ENCODE measurements at places on chromosomes 6 and 20. TPM values are rescaled to one million over a fixed set of nuclear protein-coding genes. Genes with fewer than 3 reads are reported as not detected.

The GSTA1 gene
- not detected for total RNA-seq

DNA sequence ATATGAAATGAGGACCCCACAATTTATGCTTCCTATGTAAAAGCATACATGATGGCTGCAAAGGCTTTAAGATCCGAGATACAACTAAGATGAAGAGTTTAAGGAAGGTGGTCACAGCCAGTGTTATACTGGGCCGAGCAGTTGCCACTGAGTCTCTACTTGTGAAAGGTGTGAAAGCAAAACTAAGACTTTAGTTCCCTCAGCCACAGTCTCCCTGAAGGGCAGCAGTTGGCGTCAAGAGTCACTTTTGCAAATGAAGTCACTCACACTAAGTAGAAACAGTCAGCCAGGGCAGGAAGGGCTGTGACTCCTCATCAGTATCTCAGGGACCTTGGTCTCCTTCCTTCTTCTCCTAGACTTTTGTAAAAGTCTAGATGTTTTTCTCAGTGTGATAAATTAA, 191.6 kb upstream of the MCHR2 start:
- H3K27ac ChIP-seq: no peak overlapping the region
- H3K36me3 ChIP-seq: no peaks in the 10 kb centered on the region
- DNase-seq: no peak

DNA sequence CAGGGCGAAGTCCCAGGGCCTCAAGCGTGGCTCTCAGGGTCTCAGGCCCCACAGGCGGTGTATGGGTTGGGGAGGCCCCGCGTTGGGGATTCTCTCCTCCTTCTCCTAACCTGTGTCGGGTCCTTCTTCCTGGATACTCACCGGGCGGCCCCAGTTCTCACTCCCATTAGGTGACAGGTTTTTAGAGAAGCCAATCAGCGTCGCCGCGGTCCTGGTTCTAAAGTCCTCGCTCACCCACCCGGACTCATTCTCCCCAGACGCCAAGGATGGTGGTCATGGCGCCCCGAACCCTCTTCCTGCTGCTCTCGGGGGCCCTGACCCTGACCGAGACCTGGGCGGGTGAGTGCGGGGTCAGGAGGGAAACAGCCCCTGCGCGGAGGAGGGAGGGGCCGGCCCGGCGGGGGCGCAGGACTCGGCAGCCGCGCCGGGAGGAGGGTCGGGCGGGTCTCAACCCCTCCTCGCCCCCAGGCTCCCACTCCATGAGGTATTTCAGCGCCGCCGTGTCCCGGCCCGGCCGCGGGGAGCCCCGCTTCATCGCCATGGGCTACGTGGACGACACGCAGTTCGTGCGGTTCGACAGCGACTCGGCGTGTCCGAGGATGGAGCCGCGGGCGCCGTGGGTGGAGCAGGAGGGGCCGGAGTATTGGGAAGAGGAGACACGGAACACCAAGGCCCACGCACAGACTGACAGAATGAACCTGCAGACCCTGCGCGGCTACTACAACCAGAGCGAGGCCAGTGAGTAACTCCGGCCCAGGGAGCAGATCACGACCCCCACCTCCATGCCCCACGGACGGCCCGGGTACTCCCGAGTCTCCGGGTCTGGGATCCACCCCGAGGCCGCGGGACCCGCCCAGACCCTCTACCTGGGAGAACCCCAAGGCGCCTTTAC, at the start of gene HLA-G:
HLA-G (plus strand) TSS at position 247 of the 892 bp plus-strand sequence; CDS start at position 267, 20 bp downstream.
- peak within 1 kb of the TSS; percentile 32 for H3K4me3 ChIP-seq
- peaks cover 11% of the 10 kb centered on the region for H3K4me1 ChIP-seq
- no peaks in the 10 kb centered on the region for H3K36me3 ChIP-seq
- no peak for DNase-seq
- H3K27me3 ChIP-seq: peaks cover 33% of the 10 kb centered on the region

DNA sequence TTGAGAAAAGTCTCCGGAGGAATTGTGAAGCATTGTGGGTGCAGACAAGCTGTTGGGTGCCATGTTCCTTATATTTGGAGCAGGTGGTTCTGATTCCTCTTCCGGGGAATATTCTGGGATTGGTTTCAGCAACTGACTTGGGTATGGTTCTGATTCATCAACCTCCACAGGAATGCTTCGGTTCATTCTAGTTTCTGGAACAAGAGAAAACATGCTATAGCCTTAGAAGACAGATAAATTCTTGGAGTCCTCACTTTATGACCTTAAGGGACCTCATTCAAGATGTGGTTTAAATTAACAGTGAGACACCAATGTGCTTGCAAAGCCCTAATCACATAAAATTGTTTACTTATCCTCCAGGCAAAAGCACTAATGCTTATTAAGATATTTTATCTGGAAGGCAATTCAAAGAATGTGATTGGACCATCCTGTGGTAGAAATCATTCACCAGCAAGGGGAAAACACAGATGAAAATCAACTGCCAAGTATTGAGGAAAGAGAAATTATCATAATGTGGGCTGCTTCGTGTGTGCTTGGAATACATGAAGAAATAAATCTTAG, 13.7 kb downstream of the TRAF3IP2 start:
- H3K27ac ChIP-seq: peak overlapping the region; percentile 75
- peaks cover 49% of the 10 kb centered on the region for H3K4me1 ChIP-seq
- H3K4me3 ChIP-seq: no peak overlapping the region

The AKAP12 gene
- total RNA-seq: 176 TPM

DNA sequence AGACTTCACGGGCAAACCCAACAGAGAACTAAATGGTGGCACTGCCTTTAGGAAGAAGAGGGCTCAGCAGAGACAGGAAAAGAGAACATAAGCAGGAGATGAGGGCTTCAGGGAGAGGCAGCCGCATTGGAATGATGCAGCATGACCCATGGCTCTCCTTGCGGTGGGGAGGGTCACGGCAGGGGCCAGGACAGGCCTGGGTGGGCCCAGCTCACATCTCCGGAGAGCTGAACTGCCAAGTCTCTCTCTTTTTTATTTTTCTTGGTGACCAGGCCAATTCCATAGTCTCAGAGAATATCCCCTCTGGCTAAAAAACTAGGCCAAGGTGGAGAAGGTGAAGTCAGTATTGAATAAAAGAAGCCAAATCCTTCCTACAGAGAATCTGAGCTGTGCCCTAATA, 77.5 kb upstream of the TRAF3IP2 start:
- H3K36me3 ChIP-seq: no peaks in the 10 kb centered on the region
- H3K27me3 ChIP-seq: no peaks in the 10 kb centered on the region
- H3K4me3 ChIP-seq: no peak overlapping the region
- peaks cover 34% of the 10 kb centered on the region for H3K4me1 ChIP-seq
- no peak for DNase-seq

DNA sequence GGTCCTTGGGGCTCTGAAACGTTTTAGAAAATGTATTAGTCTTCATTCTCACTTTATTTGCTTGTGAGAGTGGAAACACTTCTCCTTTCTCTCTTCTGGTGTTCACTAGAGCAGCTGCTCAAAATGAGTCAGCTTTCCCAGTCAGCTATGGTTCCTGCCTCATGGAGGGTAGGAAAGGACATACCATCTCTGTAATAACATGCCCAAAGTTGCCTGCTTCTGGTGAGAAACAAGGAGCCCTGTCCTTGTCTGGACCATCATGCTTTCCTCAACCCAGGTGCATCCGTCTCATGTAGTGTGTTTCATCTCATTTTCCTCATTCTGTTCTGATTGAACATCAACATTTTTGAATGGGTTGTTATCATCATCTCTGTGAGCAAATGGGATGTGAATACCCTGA, 17.1 kb upstream of the TINAG start:
- no peak for DNase-seq
- H3K27me3 ChIP-seq: no peaks in the 10 kb centered on the region
- H3K4me1 ChIP-seq: no peaks in the 10 kb centered on the region
- no peaks in the 10 kb centered on the region for H3K36me3 ChIP-seq

DNA sequence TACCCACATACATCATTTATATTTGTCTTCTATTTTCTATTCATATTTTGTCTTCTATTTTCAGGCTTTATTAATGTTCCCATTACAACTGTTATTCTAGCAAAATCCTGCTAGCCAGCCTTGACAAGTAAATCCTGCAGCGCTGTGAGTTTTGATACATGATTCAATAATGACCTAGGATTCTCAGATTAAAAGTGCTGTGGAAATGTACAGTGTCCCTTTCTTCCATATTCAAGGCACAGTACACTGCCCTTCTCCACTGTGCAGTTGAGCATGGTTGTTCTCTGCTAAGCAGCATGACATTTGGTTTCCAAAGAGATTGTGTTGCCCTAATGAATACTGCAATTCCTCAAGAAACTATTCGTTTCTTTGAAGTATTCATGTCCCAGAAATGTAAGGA, 5.8 kb upstream of the HEY2 start:
- no peak overlapping the region for H3K27ac ChIP-seq
- H3K4me3 ChIP-seq: no peak overlapping the region
- no peak for DNase-seq
- peaks cover 6% of the 10 kb centered on the region for H3K4me1 ChIP-seq
- H3K27me3 ChIP-seq: no peaks in the 10 kb centered on the region

The CLVS2 gene
- total RNA-seq: 1.8 TPM

The ZC2HC1B gene
- not detected for total RNA-seq

- H3K36me3 ChIP-seq: no peaks in the 10 kb centered on the region
- H3K4me1 ChIP-seq: peaks cover 37% of the 10 kb centered on the region
- DNase-seq: no peak
- no peak overlapping the region for H3K4me3 ChIP-seq
These were observed 465.4 kb upstream of the BTBD3 start for GRCh38 chr20:11452326-11452725.

- peaks cover 84% of the 10 kb centered on the region for H3K36me3 ChIP-seq
- no peak overlapping the region for H3K27ac ChIP-seq
- H3K4me3 ChIP-seq: no peak overlapping the region
- H3K4me1 ChIP-seq: no peaks in the 10 kb centered on the region
- DNase-seq: peak; percentile 87
These were observed 45.8 kb downstream of the TM9SF4 start for GRCh38 chr20:32155017-32155981.

The NR2E1 gene
- total RNA-seq: not detected

The FGD2 gene
- 17.1 TPM for total RNA-seq

DNA sequence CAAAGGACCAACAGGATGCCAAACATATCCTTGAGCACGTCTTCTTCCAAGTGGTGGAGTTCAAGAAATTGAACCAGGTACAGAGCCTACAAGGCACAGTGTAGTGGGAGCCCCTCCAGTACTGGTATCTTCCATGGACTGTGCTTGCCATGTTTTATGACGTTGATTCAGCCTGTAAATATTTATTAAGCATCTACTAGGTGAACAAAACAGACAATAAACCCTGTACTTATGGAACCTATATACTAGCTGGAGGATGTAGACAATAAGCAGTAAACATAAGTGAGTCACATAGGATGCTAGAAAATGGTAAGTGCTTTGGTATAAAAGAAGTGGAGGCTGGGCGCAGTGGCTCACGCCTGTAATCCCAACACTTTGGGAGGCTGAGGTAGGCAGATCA, 24.4 kb upstream of the MYBL2 start:
- no peaks in the 10 kb centered on the region for H3K27me3 ChIP-seq
- no peak overlapping the region for H3K27ac ChIP-seq
- no peak for DNase-seq
- no peak overlapping the region for H3K4me3 ChIP-seq
- no peaks in the 10 kb centered on the region for H3K4me1 ChIP-seq
- H3K36me3 ChIP-seq: peaks cover 37% of the 10 kb centered on the region

The TBXT gene
- total RNA-seq: not detected

- no peaks in the 10 kb centered on the region for H3K27me3 ChIP-seq
- H3K4me3 ChIP-seq: no peak overlapping the region
- no peak for DNase-seq
- no peaks in the 10 kb centered on the region for H3K36me3 ChIP-seq
These were observed 44.7 kb upstream of the ADGRF4 start for GRCh38 chr6:47653706-47654105.

GRCh38 chr6:34743625-34744293, 13.5 kb upstream of the SNRPC start:
- DNase-seq: no peak
- H3K27ac ChIP-seq: no peak overlapping the region
- H3K4me3 ChIP-seq: no peak overlapping the region
- H3K4me1 ChIP-seq: no peaks in the 10 kb centered on the region
- H3K36me3 ChIP-seq: no peaks in the 10 kb centered on the region

DNA sequence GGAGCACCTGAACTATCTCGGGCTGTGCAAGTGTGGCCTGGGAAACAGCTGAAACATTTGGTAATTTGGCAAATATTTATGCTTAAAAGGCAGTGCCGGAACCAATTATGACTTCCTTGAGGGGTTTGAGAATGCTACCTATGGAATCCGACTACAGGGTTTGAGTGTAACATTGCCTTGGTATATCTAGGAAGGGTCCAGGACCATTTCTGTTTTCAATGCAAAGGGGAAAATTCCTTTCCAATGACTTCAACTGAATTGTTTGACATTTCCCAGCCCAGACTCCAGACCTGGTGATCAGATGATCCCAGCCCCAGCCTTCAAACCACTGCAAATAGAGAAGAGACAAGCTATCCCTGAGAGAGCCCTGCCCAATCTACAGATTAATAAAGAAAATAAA, 4.6 kb upstream of the PPP1R3G start:
- H3K36me3 ChIP-seq: no peaks in the 10 kb centered on the region
- H3K4me1 ChIP-seq: peaks cover 5% of the 10 kb centered on the region
- H3K27ac ChIP-seq: no peak overlapping the region
- H3K4me3 ChIP-seq: no peak overlapping the region
- DNase-seq: no peak

DNA sequence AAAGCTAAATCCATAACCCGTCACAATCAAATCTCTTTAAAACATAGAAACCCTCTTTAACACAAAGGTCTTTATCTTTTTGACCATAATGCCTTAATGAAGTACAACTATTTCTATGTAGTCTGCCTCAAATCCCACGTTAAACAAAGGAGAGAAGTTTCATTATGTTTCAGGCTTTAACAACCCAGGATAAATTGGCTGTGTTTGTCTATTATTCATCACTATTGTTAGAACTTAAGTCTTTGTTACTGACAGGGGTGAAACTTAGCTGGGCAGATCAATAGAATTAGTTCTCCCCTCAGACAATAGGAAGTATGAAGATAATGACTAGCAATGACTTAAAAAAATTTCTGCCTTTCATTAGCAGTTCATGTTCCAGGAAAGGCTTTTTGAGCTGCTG, 10.1 kb upstream of the METTL24 start:
- H3K36me3 ChIP-seq: no peaks in the 10 kb centered on the region
- no peak overlapping the region for H3K27ac ChIP-seq
- H3K27me3 ChIP-seq: no peaks in the 10 kb centered on the region
- H3K4me1 ChIP-seq: no peaks in the 10 kb centered on the region

The COL9A3 gene
- 9.8 TPM for total RNA-seq

GRCh38 chr20:13412806-13413445, 191.9 kb downstream of the ISM1 start:
- no peaks in the 10 kb centered on the region for H3K27me3 ChIP-seq
- H3K4me1 ChIP-seq: no peaks in the 10 kb centered on the region
- no peak for DNase-seq
- H3K27ac ChIP-seq: peak overlapping the region; percentile 65
- H3K36me3 ChIP-seq: no peaks in the 10 kb centered on the region
- no peak overlapping the region for H3K4me3 ChIP-seq

The CLDN20 gene
- total RNA-seq: not detected

GRCh38 chr6:113050010-113050858, 703.1 kb downstream of the RFPL4B start:
- H3K4me3 ChIP-seq: no peak overlapping the region
- no peaks in the 10 kb centered on the region for H3K27me3 ChIP-seq
- H3K27ac ChIP-seq: no peak overlapping the region
- no peaks in the 10 kb centered on the region for H3K4me1 ChIP-seq
- DNase-seq: no peak

All from sigmoid colon (tissue), 7 donors.